ENCODE measurements at places on chromosomes 2 and 18.
A peak's percentile ranks its signal among the peaks of the same experiment; 100 is the strongest.

DNA sequence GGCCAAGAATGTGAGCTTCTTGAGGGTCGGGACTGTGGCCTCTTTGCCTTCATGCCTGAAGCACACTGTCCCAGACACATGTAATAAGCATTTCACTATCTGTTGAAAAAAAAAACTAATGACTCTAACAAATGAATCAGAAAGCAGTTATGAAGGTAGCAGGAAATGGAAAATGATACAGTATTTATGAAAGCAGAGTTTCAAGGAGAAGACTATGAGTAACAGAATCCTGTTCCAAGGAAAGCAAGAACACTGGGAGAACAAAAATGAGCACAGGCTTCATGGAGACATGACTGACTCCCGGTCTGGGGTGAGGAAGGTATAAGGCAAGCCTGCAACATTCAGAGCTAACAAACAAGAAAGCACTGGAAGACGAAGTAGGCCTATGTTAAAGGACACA is 190.8 kb downstream of the RNF152 start:
- peak; percentile 88 for DNase-seq

GRCh38 chr2:101356521-101356920 is 30.8 kb downstream of the CREG2 start:
- DNase-seq: peak; percentile 34

DNA sequence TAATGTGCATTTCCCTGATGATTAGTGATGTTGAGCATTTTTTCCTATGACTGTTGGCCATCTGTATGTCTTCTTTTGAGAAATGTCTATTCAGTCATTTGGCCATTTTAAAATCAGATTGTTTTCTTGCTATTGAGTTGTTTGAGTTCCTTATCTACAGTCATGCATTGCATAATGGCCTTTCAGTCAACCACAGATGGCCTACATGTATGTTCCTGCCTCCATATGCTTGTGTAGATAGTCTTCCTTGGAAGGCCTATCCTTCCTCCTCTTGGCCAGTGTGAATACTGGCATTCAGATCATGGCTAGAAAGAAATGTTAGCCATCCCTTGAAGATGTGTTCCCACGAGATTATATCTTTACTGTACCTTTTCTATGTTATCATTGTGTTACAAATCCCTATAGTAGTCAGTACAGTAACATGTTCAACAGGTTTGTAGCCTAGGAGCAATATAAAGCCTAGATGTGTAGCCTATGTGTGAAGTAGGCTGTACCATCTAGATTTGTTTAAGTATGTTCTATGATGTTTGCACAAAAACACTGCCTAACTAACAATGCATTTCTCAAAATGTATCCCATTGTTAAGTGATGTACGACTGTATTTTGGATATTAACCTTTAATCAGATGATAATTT is 65.6 kb upstream of the CD302 start:
- no peak for DNase-seq

- DNase-seq: no peak
Measured at GRCh38 chr2:133887676-133888040, 319.4 kb upstream of the NCKAP5 start.

DNA sequence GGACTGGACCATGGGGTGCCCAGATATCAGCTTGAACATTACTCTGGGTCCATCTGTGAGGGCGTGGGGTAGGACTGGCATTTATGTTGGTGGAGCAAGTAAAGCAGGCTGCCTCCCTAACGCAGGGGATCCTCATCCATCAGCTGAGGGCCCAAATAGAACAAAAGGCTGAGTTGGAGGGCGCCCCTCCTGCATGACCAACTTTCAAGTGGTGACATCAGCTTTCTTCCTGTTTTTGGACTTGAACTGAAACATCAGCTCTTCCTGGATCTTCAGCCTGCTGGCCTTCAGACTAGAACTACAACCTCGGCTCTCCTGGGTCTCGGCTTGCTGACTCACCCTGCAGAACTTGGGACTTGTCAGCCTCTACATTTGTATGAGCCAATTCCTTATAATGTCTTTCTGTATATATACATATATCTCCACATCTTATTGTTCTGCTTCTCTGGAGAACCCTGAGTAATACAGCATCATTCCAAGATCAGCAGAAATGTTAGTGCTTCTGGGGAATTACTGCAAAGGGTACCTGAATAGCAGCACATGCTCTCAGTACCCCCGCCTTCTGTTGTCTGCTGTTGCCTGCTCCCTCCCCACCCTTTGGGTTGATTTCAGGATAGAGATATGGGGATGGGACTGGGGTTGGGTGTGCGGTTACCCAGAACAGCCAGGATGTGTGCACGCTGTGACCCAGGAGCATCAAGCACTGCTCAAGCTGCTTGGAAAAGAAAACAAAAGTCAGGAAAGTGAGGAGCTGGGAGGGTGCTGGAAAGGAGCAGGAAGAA is 20.0 kb downstream of the TMEM127 start:
- peak; percentile 43 for DNase-seq

DNA sequence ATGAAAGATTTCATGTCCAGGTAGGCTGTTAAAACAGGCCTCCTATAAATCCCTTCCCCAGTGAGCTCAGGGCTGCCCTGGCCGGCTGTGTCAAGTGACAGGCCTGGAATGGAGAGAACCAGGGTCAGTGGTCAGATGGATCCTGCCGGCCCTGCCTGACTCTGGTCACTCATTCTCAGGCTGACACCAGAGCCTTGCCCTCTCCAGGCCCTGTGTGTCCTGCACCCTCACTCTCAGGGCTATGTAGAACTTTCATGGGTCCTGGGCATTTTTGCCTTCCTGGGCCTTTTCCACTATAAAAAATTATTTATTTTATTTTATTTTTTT is 82.0 kb upstream of the RGPD5 start:
- DNase-seq: no peak

DNA sequence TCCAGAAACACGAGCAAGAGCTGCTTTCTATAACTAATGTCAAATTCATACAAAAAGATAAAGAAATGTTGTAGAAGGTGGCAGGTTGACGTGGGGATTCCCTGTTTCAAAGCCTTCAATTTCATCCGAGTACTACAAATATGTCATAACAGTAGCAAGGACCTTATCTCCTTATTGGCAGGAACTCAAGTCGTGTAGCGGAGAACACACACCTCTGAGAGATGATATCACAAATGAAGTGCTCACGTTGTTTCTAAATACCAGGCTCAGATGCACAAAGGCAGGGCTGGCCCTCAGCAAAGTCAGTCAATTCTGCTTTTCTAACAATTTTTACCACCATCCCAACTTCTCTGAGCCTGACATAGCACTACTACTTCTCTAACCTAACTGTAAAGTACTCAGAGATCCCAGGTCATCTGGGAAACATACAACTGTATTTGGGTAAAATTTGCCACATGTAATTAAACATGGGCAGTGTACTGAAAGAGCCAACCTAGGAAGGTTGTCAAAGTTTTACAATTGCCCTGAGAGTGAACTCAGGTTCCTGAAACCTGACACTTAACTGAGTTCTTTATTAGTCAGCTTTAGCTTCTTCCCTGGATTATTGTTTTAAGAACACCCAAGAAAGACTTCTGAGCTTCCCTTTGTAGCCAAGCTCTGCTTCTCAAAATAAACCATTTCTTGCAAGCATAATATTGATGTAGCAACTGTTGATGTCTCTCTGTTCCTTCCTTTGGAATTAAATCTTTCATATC is 813.7 kb upstream of the ACVR2A start:
- peak; percentile 70 for DNase-seq

- DNase-seq: no peak
Measured at GRCh38 chr18:9285604-9286003, 49.0 kb upstream of the TWSG1 start.

DNA sequence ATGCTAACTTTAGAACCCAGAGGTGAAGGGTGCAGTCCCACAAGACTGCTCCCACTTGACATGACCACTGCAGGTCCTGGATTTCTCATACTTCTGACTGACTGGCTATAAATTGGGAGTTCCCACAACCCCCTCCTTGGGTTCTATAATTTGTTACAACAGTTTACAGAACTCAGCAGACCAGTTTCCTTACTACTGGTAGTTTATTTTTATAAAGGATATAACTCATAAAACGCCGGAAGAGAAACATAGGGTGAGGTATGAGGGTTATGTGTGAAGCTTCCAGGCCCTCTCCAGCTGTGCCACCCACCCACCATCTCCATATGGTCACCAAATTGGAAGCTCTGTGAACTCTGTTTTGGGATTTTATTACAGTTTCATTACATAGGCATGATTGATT is 839.6 kb downstream of the TSN start:
- DNase-seq: no peak

- DNase-seq: no peak
Measured at GRCh38 chr2:110748489-110748867, 16.1 kb downstream of the ACOXL start.

DNA sequence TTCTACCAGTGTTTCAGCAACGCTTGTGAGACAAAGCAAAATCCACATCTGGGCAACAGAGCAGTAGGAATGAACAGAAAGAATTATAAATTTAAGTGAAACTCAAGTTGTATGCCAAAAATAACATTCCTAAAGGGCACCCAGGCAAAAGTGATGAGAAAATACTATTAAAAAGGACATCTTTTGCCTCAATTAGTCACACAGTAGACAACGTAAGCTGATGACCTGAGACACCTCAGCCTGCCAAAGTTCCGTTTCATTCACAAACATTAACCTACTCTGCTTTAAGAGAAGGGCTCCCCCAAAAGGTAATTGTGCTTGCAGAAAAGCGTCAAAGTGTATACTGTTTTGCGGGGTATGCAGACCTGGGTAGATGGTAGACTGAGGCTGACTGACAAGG is 7.2 kb downstream of the HDLBP start:
- DNase-seq: peak; percentile 18

DNA sequence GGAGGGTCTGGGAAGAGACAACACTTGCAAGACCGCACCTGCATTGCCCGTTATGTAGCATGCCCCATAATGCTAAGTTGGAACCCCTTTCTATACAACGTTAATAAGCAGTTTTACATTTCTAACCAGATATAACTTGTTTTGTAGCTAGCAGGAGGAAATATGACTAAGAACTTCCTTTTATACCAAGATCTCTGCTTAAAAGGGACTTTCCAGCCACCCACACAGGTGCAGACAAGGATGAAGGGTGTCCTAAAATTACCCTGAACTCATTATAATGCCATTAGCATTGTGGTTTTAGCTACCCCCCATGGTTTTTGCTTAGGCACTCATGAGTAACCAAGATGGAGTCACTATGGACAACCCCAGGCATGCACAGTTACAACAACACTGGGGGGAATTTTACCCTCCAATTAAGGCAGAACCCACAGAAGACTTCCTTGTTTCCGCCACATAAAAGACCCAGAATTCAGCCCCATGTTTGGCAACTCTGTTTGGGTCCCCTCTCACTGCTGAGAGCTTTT is 362.8 kb downstream of the CBLN2 start:
- no peak for DNase-seq

DNA sequence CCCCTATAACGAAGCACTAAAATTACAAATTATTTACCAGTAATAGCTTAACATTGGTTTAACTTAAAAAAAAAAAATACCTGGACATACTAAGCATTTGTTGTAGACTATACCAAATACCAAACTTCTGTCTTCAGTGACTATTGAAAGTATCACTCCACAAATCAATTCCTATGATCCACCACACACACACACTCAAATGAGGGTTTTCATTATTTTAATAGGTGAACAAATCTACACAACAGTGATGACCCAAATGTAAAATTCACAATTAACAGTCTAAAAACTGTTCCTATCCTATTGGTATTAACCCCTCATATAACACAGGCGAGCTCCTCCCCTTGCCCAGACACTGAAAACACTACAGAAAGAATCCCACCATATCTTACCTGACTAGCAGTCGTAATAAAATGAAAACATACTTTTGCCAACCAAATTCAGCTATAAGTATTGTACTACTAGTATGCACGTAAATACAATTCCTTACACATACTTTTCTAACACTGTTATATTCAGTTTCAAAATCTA is 2.5 kb downstream of the SP3 start:
- DNase-seq: no peak

DNA sequence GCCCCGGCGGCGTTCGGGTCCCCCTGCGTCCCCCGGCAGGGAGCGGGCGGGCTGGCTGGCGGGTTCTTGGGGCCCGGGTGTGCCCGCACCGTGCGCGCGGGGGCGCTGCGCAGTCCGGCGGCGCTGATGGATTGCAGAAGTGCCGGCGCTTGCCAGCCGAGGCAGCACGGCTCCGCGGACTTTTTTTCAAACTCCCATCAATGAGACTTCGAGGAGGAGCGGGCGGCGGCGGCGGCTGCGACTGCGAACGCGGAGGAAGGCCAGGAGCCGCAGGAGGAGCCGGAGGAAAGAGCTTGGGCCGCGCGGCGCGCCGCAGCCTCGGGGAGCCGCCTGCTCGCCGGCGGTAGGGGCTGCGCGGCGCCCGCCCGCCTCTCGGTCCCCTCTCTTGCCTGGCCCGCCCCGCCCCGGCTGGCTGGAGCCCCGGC is at the start of gene GLI2:
GLI2 (plus strand) TSS at position 123 of the 425 bp plus-strand sequence. CDS start 61,453 bp downstream, outside the sequence.
- peak; percentile 91 for DNase-seq

DNA sequence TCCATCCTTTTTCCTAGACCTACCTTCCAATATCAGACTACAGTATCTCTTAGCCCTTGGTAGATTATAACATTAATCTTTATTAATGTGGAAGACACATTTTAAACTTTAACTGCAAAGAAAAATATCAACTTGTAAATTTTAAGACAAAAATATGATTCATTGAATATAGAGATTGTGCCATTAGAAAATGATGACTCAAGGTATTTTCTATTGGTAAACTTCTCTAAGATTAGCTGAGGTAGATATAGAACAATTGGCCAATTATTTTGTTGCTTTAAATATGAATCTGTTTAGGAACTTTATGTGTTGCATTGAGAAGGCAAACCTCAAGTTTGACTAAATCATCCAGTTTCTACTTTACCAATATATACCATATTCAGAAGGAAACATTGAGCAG is 604.7 kb downstream of the CBLN2 start:
- DNase-seq: no peak

DNA sequence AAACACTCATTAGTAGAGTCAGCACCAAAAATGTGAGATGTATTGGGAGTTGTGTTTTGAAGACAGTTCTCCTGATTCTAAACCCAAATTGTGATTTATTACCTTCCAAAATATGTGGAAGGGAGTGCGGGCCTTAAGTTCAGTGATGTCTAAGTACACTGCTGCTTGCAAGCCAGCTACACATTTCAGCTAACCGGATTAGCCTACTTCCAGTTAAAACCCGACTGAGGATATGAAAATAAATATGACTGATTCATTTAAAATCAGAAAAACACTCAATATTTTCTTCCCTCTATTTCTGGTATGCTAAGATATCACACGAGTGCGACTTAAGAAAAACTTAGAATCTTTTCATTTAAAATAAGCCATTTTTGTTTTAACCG is 907 bp downstream of the FHL2 start:
- no peak for DNase-seq

DNA sequence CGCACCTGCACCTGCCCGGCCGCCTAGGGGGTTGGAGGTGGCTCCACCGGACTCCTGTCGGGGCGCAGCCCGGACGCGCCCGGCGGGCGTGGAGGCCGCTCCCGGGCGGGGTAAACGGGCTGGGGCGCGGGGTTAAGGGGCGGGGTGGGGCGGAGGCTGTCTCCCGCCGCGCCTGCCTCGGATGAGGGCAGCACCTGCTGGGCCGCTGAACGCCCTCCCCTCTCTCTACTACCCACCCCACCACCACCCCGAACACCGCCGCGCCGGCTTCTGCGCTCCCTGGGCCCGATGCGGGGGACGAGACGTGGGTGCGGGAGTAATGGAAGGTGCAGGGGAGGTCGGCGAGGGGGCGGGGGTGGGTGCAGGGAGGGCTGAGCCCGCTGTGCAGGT is 224.8 kb upstream of the ID2 start:
- no peak for DNase-seq

GRCh38 chr2:126788652-126789051 is 110.0 kb upstream of the TEX51 start:
- DNase-seq: no peak

- DNase-seq: peak; percentile 81
Measured at GRCh38 chr2:69222953-69223658, 163.9 kb downstream of the GFPT1 start.
